ENCODE measurements at places on chromosomes 2 and 18.

GRCh38 chr2:46211461-46211860 lies 85.7 kb upstream of the EPAS1 start:
- no peak for DNase-seq

- no peak for DNase-seq
Measured at GRCh38 chr2:233197022-233197421, 54.5 kb upstream of the ATG16L1 start.

DNA sequence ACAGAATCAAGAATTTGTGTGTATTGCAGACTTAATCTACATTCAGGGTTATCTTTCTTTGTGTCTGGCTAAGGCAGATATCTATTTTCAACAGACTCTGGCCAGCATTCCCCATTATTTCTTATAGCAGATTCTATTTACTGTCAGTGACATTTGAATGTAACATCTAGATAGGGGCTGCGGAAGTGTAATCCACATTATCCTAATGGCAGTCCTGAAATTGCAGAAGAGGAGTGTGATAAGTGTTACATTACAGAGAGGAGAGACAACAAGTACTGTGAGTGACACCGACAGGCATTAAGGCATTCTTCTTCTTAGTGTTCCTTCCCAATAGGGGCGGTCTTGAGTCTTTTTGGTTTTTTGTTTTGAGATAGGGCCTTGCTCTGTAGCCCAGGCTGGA lies 598.2 kb upstream of the NXPH2 start:
- DNase-seq, result no peak

DNA sequence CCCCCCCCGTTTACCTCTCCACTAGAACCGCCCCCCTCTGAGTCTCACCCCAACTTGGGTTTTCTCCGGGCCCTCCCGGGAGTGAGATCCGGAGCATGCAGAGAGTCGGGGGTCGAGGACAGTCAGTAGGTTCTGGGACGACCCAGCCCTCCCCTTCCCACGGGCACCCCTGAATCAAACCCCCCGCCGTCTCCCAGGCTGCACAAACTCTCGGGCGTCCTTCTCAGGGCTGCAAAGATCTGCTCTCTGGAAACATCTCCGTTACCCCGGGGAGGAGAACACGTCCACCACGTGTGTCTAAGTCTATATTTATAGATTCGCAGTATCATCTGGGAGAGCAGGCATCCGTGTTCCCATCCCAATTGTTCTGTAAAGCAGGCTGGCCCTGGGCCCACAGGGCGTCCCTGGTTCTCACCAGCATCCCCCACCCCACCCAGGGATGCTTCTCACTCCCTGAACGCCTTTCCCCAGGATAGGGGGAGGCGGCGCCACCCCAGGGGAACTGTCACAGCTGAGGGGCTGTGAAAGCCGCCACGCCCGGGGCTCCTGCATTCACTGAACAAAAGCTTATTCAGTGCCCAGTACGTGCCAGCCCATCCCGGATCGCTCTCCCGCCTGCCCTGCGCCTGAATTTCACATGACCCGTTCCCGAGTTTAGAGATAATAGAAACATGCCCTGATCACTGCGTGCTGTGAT lies 765 bp upstream of the DIPK1C start:
- no peak for DNase-seq

DNA sequence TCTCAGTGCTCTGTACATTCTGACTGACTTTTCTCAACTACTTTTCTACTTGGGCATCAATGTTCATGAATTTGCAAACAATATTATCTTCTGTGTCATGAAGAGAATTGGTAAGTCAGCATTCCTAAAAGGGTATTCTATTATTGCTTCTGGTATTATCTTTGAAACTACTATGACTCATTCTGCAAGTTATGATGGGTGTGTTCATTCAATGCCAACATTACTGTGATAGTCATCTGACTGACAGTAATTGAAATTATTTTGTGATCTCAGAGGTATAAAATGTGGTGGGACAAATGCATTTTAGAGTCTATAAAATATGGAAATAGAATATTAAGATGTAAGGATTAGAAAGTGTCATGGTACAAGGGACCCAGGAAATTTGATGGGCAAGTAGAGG lies 736.0 kb upstream of the CELF4 start:
- no peak for DNase-seq

Measured in fibroblast of skin of left quadriceps (primary cell).